ENCODE measurements at places on chromosomes 6 and 20. TPM values are rescaled to one million over a fixed set of nuclear protein-coding genes. Genes with fewer than 3 reads are reported as not detected.

DNA sequence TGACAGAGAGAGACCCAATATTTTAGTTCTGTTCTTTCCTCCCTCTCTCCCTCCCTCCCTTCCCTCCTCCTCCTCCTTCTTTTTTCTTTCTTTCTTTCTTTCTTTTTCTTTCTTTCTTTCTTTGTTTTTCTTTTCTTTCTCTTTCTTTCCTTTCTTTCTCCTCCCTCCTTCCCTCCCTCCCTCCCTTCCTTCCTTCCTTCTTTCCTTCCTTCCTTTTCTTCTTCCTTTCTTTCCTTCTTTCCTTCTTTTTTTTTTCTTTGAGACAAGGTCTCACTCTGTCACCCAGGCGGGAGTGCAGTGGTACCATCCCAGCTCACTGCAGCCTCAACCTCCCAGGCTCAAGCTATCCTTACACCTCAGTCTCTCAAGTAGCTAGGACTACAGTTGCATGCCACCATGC lies 28.4 kb downstream of the ARHGAP40 start:
- DNase-seq = no peak

DNA sequence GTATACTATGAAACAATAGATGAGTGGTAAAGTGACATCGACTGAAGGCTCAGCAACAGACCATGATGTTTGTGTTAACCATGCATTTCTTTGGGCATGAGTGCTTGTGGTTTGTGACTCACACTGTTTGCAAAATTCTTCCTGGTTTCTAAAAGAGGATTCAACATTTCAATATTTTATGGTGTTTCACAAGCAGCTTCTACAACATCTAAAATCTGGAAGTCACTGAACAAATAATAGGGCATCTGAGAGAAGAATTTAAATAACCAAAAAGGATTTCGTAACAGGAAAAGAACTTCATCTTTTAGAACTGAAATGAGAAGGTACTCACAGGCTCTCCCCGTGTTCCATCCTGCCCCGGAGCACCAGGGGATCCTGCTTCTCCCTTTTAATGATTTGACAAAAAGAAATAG lies 146.2 kb downstream of the COL21A1 start:
- no peak for DNase-seq

CGAS gene
- 3.9 TPM for polyA plus RNA-seq

DNA sequence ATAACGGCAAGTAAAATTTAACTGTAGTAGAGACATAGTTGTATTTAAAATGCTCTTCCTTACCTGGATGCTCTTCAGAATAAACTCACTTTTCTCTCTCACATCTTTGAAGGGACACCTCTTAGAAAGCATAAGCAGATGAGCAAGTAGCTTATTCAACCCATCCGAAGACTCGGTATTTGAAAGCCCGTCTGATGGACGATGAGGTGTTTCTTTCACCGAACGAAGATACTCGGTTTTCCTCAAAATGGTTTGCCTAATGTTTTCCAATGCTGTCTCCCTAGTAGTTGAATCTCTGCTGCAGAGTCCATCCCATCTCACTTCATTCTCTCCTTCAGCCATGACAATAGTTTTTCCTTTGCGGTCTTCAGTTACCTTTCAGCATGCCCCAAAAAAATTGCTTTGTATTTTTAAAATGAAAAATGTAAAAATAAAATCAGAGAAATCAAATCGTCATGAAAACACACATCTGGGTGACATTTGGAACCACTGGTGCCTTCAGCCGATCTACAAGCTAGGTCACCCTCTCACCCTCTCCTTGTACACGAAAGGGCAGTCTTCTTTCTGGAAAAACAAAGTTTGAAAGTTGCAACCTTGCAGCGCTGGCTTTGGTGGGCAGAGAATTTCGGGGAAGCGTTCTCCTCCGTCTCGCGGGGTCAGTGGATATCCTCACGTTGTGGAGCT lies 772 bp downstream of the SESN1 start:
- DNase-seq = no peak

GNL1 gene
- 52.6 TPM for polyA plus RNA-seq

RIN2 gene
- polyA plus RNA-seq = 19.9 TPM

Data from forelimb muscle (tissue), 1 donor.